ENCODE measurements at places on chromosomes 5 and 9.

DNA sequence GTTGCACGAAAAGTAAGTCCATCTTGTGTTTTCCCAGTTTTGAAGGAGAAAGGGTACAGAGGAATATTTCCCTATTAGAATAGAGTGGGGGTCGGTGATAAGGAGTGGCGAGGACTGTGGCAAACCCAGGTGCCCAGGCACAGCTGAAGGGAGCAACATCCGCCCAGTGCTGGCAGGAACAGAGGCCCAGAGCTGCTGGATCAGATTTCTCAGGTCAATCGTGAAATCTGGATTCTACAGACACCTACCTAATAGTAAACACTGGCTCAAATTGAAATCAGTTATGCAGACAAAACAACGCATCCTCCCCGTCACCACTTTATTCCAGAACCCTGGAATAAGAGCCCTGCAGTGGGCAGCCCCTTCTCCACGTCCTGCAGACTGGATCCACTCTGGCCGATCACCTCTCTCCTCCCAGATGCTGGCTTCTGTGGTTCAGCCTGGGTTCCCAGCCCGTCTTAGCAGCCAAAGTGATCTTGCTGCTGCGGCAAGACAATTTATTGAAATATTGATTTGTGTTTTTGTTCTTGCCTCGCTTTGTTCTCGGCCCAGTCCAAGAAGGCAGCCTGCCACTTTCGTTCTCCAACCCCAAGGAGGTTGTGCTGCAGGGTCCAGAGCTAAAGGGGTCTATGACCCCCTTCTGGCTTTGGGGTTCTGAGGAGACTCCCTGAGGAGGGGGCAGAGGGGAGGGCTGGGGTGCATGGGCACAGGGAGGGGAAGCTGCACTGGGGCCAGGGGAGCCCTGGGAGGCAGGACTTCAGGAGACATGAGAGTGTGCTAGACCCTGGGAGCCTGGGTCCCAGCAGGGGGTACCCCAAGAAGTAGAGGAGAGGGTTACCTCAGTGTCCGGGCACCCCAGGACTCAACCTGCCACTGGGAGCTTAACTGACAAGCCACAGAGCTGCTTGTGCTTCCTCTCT lies 103.3 kb downstream of the ZNF354C start:
- no peak overlapping the region for H3K27ac ChIP-seq
- no peak for DNase-seq
- H3K4me3 ChIP-seq = no peak overlapping the region
- H3K36me3 ChIP-seq = no peaks in the 10 kb centered on the region
- no peaks in the 10 kb centered on the region for H3K4me1 ChIP-seq
- no peaks in the 10 kb centered on the region for H3K27me3 ChIP-seq

GRCh38 chr9:16422114-16422513 lies 448.4 kb downstream of the BNC2 start:
- no peak overlapping the region for H3K27ac ChIP-seq
- DNase-seq = no peak
- no peaks in the 10 kb centered on the region for H3K27me3 ChIP-seq
- H3K4me3 ChIP-seq = no peak overlapping the region
- H3K36me3 ChIP-seq = no peaks in the 10 kb centered on the region
- peaks cover 34% of the 10 kb centered on the region for H3K4me1 ChIP-seq

DNA sequence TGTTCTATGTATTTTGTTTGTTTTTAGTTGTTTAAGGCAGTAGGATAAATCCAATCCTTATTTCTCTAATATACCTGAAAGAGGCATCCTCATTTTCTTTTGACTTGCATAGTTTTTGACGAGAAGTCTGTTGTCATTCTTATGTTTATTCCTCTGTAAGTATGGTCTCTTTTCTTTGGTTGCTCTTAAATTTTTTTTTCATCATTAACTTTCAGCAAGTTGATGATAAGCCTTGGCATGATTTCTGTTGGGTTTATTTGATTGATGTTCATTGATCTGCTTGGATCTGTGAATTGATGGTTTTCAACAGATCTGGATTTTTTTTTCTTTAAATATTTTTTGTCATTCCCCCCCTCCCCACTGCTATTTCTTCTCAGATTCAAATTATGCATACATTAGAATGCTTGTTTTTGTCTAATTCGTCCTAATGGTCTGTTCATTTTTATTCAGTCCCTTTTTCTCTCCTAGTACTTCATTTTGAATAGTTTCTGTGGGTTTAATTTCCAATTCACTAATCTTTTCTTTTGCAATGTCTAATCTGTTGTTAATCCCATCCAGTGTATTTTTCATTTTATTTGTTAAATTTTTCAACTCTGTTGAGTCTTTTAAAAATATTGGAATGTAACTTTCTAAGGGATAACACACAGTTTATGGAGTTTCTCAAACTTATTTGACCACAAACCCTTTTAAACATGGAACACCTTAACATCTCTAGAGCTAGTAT lies 495.9 kb downstream of the CSNK1G3 start:
- H3K27me3 ChIP-seq = no peaks in the 10 kb centered on the region
- no peak for DNase-seq
- peaks cover 19% of the 10 kb centered on the region for H3K36me3 ChIP-seq
- no peak overlapping the region for H3K4me3 ChIP-seq
- peaks cover under 1% of the 10 kb centered on the region for H3K4me1 ChIP-seq

DNA sequence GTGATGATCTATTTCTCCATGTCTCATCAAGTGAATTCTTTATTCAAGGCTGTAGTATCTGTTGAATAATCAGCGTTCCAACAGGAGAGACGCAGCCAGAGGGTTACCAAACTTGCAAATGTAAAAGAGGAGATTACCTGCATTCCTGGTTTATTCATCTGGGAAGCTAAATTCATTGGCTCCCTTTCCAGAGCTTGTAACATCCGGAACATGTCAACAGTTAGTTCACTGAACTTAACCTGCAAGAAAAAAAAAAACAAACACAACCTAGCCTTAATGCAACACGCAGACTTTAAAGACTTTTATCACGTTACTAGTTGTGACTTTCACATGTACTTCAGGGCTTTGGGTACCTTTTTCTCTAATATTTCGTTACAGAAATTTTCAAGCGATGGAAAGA lies 62.4 kb upstream of the GOLGA1 start:
- H3K4me1 ChIP-seq = no peaks in the 10 kb centered on the region
- H3K4me3 ChIP-seq = no peak overlapping the region
- DNase-seq = no peak

DNA sequence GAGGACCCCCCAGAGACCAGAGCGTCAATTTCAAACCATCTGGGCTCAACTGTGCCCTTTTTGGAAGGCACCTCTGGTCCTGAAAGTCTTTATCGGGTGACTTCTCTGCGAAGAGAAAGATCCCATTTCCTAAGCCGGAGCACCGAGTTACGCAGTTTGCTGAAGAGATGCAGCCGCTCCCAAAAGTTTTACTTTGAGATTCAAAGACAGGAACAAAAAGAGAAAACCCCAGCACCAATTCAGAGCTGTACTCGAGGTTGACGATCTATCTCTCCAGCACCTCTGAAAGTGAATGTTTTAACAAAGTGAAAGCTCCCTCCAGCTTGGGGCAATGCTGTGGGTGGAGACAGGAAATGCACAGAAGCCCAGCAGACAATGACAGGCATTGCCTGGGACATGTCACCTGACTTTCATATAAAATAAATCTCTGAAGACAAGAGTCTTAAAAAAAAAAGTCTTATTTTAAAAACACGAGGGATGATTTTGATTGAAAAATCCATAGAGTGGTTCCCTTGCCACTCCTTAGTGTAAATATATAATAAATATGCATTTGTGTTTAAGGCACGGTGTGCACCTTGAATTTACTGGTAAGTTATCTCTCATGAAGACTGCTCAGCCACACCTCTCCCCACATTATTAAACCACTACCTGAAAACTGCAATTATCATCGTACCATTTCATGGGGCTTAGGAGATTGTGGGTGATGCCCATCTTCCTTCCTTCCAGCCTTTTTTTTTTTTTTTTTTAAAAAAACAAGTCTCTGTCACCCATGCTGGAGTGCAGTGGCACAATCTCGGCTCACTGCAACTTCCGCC lies 79.9 kb downstream of the FNBP1 start:
- peaks cover 20% of the 10 kb centered on the region for H3K36me3 ChIP-seq
- peak overlapping the region; percentile 58 for H3K4me3 ChIP-seq
- DNase-seq = no peak
- peaks cover 26% of the 10 kb centered on the region for H3K4me1 ChIP-seq
- H3K27me3 ChIP-seq = no peaks in the 10 kb centered on the region

DNA sequence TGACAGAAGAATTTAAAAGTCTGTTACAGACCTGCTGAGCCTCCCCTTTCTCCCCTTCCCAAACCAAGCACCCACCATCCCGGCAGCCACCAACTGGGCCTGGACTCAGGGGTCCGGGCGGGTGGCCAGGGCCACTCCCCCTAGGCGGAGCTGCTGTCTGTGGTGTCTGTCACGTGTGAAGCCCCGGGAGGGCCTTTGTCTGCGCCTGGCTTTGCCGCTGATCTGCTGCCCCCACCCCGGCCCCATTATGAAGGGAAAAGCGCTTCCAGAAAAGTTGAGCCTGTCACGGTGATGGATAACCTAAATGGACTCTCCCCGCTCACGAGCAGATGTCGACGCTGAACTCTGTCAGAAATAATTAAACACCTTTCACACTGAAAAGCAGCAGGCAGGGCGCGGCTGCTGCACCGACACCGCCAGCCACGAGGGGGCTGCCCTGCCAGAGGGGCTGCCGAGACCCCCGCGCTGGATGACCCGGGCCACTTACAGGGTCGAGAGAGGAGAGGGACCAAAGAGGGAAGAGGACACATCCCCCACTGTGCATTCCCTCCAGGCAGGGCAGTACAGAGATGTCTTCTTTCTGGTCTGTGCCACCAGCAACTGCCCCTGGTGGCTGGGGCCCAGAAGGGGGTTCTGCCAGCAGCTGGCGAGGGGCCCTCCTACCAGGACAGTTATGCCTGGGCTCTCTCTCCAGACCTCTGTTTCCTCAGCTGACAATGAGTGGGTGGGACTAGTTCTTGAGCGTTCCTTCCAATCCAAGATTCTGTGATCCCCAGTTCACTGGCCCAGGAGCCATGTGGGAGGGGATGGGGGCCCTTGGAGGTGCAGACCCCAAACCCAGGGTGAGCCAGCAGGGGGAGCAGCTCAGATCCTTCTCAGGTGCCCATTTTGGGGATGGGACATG lies 36.0 kb upstream of the BARHL1 start:
- no peak for DNase-seq
- H3K4me3 ChIP-seq = peak overlapping the region; percentile 64
- H3K4me1 ChIP-seq = peaks cover 33% of the 10 kb centered on the region
- no peaks in the 10 kb centered on the region for H3K36me3 ChIP-seq

DNA sequence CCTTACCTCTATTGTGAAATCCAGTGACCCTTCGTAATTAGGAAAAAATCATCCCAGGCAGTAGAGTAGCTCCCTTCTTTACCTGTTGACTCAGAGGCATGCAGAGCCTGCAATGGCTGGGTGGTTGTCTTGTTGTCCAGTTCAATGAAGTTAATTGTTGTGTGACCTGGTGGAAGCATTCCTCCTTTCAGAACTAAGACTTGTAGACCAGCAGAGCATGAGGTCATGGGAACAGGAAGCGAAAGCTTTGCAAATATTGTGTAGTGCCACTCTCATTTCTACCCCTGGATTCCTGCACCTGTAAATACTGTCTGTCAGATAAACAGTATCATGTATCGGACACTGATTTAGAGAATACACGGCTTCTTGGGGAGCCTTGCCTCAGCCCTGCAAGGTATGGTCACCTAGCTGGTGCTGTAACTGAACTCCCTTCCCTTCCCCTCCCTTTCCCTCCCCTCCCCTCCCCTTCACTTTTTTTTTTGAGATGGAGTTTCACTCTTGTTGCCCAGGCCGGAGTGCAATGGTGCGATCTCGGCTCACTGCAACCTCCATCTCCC lies 5.7 kb upstream of the PRXL2C start:
- no peaks in the 10 kb centered on the region for H3K36me3 ChIP-seq
- H3K27ac ChIP-seq = no peak overlapping the region
- peaks cover 3% of the 10 kb centered on the region for H3K4me1 ChIP-seq
- H3K27me3 ChIP-seq = peaks cover 4% of the 10 kb centered on the region

GRCh38 chr5:38423276-38424147 lies 132.9 kb downstream of the LIFR start:
- DNase-seq = no peak
- H3K4me1 ChIP-seq = no peaks in the 10 kb centered on the region
- no peak overlapping the region for H3K4me3 ChIP-seq
- H3K27me3 ChIP-seq = peaks cover 6% of the 10 kb centered on the region
